ENCODE measurements at places on chromosomes 5 and 9.

DNA sequence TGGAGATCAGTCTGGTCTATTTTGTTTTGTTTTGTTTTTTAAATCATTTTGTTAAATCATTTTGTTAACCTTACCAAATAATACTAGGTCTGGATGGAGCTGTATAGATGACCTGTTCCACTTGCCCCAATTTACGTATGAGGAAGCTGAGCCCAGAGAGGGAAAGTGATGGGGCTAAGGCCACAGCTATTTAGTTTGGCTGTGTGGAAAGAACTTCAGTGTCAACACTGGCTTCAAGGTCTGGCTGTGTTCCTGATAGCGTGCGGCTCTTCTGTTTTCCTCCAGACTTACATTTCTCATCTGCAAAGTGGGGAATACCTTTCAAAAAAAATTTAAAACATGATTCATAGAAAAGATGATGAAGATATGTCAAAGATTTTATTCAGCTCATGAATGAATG, 112.5 kb downstream of the PTTG1 start:
- no peak for DNase-seq

GRCh38 chr5:109704282-109704952, 14.7 kb downstream of the MAN2A1 start:
- DNase-seq = no peak

DNA sequence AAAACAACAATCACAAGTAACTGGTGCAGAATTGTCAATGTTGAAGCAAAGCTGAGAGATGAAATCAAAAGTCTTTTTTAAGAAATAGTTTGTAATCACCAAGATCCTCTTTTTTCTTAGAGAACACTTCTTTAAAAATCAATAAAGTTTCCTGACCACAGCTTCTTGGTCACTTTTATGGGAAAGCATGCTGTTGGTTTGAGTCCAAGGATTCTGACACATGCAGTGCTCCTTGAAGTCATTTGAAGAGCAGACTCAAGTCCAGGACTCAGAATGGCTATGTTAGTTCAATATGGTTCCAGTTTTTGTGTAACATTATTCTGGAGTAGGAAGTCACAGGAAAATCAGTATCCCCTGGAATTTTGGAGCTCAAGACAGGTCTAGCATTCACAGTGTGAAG, 480.6 kb downstream of the NR2F1-AS1 start:
- DNase-seq = peak; percentile 16

DNA sequence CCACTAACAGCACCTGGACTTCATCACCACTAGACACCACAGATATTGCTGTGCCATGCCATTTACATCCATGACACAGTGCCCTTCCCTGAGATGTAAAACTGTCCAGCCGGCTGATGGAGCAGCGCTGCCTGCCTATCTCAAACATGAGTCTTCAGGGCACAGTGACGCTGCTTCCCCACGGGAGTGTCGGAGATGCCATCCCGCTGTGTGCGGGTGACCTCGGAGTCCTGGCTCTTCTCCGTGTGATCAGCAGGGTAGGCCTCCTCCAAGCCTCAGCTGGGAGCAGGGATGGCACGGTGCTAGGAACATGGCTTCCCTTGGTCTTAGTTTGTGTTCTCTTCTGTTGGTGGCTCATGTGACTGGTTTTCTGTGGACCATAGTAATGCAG, 130.3 kb upstream of the FAM120A start:
- no peak for DNase-seq

- no peak for DNase-seq
Observed at GRCh38 chr9:36151316-36152210, 15.0 kb downstream of the GLIPR2 start.

DNA sequence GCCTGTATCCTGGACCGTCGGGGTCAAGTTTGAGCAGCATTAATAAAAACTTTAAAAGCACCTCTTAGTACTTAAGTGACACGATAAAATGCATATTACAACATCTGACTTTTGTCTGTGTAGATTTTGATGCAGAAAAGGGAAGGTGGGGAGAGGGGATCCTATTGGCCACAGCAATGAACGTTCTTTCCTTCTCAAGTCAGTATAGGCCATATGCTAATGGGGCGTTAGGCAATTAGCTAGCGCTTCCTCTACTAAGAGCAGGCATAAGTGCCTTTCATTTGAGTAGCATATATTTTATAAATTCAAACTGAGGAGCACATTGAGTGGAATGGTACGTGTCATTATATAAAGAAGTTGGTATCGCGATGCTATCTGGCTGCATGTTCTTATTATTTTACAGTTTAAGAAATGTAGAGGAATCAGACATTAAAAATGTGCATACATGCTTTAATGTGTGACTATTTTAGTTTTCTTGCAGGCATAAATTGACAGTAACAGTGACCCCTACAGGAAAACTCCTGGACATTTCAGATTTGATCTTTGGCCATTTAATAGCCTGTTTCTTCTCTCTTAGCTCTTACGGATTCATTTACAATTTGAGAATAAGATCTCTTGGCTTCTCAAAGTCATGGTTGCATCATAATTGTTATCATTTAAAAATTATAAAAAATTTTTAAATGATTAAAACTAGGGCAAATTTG, 1.1 kb upstream of the GNA14 start:
- DNase-seq = no peak

- DNase-seq = no peak
Observed at GRCh38 chr5:157271740-157272271, 5.9 kb downstream of the CYFIP2 start.

DNA sequence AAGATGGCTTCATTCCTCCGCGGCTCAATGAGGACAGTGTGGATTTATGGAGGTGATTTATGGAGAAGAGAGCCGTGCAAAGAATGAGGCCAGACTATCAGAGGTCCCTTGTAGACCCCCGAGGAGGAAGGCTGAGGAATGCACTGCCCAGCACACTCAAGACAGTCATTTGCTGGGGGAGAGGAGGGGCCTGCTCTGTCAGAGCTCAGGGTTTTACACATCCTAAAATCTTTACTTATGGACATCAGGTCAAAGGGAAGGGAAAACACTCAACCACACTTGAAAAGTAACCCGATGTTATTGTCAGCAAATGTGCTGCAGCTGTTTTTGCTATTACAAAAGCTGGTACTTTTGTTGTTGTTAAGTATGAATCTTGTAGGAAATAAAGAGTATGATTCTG, 289.5 kb downstream of the SLIT3 start:
- DNase-seq = no peak

GRCh38 chr5:73968729-73969128, 342.7 kb downstream of the ARHGEF28 start:
- DNase-seq = no peak

- DNase-seq = no peak
Observed at GRCh38 chr9:34994900-34995669, 5.5 kb downstream of the DNAJB5 start.

DNA sequence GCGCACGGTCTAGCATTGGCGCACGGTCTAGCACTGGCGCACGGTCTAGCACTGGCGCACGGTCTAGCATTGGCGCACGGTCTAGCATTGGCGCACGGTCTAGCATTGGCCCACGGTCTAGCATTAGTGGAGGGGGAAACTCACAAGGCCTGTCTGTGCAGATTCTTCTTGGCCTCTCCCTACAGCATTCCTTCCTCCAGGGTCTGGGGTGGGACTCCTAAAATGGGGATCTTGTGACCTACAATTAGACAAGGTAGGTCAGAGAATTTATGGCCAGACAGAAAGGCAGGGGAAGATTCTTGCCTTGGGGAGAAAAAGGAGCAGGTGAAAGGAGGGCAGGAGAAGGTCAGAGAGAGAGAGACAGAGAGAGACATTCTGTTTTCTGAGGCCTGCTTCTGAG, 5.4 kb upstream of the GBGT1 start:
- DNase-seq = no peak

GRCh38 chr5:146273109-146273508, 65.5 kb upstream of the POU4F3 start:
- DNase-seq = no peak

DNA sequence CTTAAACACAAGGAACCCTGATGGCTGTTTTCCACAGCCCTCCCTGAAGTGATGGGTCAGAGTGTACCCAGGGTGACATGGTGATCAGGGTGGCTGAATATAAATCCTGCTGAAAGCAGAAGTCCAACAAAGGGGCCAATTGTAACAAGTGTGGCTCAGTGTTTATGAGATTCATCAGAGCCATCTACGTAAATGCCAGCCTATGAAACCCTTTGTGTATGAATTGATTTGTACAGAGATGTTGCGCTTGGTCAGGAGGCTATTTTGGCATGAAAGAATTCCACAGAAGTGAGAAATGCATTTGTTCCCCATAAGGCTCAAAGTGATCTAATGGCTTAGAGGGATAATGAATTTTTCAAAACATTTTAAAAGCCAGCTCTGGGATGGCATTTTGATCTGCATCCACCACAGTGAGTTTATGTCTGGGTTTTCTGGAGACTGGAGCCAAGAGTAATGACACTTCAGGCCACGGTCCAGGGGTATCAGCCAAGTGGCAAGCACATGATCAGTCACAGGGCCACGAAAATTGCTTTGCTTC, 12.4 kb downstream of the PRUNE2 start:
- DNase-seq = no peak

GRCh38 chr9:120713257-120714087, 798 bp downstream of the MEGF9 start:
- DNase-seq = no peak

DNA sequence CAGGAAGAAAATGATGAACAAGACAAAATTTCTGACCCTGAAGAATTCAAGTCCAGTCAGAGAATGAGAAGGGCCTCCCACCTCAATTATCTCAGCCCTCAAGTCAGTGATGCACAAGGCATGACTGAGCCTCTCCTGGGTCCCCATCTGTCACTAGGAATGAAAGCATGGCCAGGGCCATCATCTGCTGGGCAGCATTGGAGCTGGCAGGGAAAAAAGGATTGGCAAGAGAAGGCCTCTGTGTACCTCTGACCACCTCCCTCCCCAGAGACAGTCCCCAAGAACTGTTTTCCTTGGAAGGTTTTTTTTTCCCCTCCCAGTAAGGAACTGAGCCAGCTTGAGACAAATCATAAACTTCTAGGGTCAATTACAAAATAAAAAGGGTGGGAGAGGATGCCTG, 76.7 kb downstream of the KLHL3 start:
- DNase-seq = no peak

GRCh38 chr9:34491596-34491995, 31.2 kb downstream of the ENHO start:
- no peak for DNase-seq

DNA sequence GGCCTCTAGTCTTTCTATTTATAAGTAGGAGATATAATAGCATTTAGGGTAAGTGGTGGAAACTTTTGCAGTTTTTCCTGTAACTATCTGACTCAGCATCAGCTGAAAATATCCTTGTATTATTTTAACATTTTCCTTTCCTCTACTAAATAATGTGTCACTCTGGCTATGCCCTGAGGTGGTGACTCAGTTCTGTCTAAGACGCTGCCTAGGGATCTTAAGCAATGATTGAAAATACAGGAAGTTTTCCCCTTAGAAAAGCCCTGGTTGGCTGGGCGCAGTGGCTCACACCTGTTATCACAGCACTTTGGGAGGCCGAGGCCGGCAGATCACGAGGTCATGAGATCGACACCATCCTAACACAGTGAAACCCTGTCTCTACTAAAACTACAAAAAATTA, 9.3 kb upstream of the EDIL3 start:
- DNase-seq = no peak

Data from AG04449 (cell line).